ENCODE measurements at places on chromosomes 12 and 14. TPM values are rescaled to one million over a fixed set of nuclear protein-coding genes. Genes with fewer than 3 reads are reported as not detected.

DNA sequence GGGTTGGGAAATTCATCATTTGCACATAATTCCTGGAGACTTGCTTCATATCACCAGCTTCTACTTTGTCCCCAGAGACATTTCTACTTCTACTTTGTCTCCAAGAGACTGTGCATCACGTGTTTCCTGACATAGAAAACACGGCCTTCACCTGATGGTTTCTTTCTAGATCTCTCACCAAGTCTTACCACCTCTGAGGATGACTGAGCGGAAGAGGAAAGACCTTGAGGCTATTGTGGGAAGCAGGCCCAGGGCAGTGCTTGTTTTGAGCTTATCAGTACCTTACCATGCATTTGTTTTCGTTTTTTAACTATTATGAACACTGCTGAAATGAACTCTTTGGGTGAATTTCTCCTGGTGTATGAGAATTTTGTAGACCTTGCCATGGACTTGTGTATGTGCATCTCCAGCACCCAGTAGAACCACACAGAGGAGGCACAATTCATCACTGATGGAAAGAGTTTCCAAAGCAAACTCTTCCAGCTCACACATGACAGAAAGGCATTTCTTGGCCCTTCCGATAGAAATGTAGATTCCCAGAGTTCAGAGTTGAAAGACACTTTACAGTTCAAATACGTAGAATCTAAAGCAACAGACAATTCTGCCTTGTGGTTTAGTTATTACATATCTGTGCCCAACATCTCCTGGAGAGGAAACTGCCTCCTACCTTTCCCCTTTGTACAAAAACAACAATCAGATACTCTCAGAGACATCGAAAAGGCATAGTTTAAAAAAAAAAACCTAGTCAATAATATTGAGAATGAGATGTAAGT lies 434.7 kb downstream of the FUT8 start:
- no peak for DNase-seq

DNA sequence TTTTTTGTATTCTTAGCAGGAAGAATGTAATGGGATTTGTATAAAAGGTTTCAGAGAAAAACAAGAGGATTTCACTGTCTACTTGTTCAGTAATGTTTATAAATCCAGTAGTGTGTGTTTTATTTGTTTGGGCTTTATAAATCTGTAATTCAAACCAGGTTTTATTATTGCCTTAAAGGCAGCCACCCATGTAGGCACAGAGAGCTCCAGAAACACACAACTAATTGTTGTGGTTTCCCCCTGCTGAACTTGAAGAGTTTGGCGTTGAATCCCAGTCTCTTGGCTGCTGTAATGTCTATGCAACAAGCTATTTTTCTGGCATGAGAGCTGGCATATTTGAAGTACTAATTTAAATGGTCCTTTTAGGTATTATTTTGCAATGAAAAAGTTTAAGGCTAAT lies 63.4 kb upstream of the SLCO1C1 start:
- peak; percentile 44 for DNase-seq

DNA sequence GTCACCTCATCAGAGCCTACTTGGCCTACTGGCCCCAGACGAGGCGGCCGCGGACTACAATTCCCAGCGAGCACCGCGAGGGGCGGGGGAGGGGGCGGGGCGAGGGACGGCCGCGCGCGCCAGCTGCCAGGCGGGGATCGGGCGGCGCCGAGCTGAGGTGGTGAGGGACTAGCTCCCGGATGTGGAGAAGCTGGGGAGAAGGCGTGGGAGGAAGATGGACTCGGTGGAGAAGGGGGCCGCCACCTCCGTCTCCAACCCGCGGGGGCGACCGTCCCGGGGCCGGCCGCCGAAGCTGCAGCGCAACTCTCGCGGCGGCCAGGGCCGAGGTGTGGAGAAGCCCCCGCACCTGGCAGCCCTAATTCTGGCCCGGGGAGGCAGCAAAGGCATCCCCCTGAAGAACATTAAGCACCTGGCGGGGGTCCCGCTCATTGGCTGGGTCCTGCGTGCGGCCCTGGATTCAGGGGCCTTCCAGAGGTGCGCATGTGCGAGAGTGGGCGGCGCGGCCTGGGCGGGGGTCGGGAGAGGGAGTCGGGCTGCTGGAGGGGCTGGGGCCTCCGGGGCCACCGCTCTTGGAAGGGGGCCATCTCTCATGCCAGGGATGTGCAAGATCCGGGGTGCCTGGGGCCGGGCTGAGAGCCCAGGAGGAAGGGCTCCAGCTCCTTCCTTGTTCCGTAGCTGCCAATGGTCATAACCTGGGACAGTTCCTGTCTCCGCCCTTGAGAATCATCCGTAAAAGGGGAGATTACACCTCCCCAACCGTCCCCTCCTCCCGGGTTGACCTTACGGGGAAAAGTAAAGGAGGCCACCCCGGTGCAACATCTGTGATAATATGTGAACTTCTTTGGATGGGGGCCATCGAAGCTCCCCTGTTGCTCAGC lies at the start of gene CMAS:
Gene CMAS (plus strand): TSS at position 129 of the 878 bp plus-strand sequence. CDS start 86 bp downstream, at position 215.
- DNase-seq, result peak; percentile 88

- no peak for DNase-seq
These were observed 14.3 kb downstream of the SERPINA1 start for GRCh38 chr14:94374116-94374515.

- DNase-seq, result no peak
These were observed 200.3 kb downstream of the GPHN start for GRCh38 chr14:66708267-66708666.

GRCh38 chr12:39605996-39606395 lies 13.6 kb downstream of the ABCD2 start:
- DNase-seq, result no peak

GRCh38 chr12:133233006-133233405 lies 2.7 kb downstream of the ANHX start:
- DNase-seq, result no peak

DNA sequence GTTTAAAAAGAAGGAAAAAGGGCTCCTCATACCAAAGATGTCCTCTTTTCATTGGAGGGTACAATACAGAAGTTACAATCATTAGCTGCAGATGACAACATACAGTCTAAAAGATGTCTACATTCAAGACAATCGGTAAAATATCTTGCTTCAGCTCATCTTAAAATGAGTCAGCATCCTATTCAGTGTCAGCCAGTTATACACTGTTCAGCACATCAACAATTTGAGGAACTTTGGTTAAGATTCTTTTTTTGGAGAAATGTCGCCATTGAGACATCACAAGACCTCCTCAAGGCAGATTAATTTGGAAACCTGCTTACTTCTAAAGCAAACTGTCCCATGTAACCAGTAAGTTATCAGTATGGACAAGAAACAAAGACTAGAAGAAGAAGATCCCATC lies 100.7 kb upstream of the SLC38A4 start:
- no peak for DNase-seq

- no peak for DNase-seq
These were observed 929 bp upstream of the UBE2N start for GRCh38 chr12:93442411-93443340.

DNA sequence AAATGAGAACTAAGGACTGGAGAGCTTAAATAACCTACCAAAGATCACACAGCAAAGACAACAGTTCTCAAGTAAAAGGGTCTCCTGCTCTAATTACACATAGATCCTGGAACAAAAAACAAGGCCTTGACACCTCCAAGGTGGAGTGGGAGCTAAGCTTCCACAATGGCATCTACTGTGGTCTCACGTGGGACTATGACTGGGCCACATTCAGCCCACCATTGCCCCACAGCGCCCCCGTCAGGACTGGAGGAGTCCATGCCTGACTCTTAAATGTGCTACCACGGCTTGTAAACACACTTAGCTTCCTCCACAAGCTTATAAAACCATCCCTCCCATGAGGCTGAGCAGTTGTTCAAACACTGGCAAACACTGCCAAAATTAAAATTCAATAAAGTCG lies 88.5 kb downstream of the GCH1 start:
- peak; percentile 34 for DNase-seq

DNA sequence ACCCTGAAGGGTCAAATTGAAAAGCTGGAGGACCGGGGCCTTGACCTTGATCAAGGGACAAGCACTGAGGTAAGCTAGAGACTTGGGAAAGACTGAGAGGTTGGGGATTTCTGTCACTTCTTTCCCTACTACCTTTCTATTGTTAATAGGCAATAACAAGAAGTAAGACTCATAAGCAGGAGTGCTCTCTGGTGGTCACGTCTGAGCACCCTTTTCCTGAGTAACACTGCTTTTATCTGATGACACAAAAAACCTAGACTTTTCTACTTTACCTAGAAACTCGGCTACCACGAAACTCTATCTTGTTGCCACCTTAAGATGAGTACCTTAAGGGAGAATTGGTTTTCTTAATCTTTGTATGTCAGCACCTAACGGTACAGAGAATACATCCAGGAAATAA lies 35.5 kb upstream of the PPFIBP1 start:
- DNase-seq, result no peak

GRCh38 chr12:26246483-26247164 lies 51.3 kb downstream of the SSPN start:
- no peak for DNase-seq

- no peak for DNase-seq
These were observed 376 bp downstream of the INSM2 start for GRCh38 chr14:35534208-35534872.

DNA sequence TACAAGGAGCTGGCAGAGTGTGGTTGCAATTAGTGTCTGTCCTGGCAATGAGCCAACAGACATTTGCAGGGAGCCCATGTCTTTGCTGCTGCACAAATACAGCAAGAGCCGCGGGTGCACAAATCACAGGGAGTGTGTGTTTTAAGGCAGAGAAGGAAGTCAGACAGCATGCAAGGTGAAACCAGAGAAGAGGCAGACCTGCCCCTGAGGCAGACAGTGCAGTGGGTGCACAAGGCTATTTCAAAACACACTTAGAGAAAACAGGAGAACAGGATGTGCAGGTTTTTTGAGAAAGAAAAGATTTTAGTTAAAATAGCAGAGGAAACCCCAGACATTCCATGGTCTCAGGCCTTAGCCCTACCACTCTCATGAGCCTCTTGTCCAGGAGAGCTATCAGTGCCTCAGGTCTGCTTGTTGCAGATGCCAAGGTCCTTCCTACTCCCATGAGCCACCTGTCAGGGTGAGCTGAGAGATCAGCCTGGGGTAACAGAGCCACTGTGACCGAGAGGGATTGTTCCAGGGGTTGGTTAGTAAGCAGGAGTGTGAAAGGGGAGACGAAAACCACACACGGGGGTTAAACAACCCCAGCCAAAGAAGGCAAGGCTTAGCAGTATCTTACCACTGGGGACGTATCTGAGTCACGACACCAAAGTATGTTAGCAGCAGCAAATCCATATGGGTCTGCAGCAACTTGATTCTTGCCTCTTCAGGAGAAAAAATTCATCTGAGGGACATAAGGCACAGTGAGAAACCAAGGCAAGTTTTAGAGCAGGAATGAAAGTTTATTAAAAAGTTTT lies 78.1 kb downstream of the C14orf132 start:
- no peak for DNase-seq

DNA sequence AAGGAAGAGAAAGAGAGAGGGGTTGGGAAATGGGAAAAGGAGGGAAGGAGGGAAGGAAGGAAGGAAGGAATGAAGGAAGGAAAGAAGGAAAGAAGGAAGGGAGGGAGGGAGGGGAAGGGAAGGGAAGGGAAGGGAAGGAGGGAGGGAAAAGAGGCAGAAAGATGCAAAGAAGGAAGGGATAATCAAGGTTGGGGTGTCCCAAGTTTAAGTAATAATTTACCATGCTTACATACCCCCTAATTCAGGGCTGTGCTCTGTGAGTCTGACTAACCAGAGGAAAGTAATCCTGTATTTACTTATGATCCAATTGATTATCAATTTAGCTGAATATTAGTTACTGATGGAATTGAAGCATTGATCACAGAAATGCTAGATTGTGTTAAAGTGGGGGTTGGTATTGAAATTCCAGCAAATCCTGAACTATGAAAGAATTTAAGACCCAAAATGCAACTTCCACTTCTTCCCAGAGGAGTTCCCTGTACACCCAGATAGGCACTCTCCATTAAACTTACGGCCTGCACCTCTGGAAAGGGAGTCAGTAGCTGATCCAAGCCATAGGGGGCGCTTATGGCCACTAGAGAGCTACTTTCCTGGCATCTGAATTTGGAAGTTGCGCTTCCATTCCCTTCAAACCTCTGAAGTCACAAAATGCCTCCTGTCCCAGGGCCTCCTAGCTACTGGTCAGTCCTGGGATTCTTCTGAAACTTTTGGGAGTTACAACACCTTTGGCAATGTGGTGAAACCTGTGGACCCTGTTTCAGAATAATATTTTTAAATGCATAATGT lies 162.7 kb upstream of the PWP1 start:
- no peak for DNase-seq

GRCh38 chr12:89040146-89040964 lies 311.9 kb downstream of the DUSP6 start:
- no peak for DNase-seq

DNA sequence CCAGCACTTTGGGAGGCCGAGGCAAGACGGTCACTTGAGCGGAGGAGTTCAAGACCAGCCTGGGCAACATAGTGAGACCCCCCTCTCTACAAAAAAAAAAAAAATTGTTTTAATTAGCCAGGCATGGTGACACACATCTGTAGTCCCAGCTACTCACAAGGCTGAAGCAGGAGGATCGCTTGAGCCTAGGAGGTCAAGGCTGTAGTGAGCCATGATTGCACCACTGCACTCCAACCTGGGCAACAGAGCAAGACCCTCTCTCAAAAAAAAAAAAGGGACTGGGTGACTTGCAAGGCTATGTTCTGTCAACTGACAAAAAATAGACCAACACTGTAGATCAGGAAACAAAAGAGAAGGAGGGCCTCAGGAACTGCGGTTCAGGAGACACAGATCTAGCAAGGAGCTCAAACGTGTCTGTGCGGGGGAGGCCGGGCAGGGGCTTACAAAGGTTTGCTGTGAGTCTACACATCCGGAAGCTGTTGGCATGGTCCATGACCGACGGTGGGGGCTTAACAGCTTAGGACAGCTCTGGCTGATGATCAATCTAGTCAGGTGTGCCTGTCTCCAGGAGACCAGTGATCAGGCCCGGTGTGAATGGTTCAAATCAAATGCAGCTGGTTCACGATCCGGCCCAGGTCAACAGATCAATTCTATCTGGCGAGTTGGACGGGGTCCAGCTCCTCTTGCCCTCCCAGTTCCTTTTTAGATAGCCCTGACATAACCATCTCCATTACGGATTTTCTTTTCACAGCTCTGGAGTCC lies 31.7 kb upstream of the INF2 start:
- DNase-seq, result no peak

DNA sequence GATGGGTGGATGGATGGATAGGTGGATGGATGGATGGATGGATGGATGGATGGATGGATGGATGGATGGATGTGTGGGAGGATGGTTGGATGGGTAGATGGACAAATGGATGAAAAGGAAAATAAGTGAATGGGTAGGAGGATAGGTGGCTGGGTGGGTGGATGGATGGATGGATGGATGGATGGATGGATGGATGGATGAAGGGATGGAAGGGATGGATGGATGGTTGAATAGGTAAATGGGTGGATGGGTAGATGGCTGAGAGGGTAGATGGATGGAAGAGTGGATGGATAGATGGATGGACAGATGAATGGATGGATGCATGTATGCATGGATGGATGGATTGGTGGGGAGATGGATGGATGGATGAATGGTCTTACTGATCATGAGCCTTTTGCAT lies 36.5 kb downstream of the MAP1LC3B2 start:
- DNase-seq, result no peak

- DNase-seq, result peak; percentile 60
These were observed 87.7 kb upstream of the FOXN3 start for GRCh38 chr14:89504602-89505313.

- DNase-seq, result no peak
These were observed 44.5 kb upstream of the AMN1 start for GRCh38 chr12:31773223-31773750.

GRCh38 chr14:102316338-102316742 lies 3.2 kb upstream of the ZNF839 start:
- DNase-seq, result peak; percentile 48

Gene IFI27L1
- total RNA-seq, result 1.5 TPM

Gene CMKLR1
- total RNA-seq, result 1.5 TPM

Gene LRP10
- 6.4 TPM for total RNA-seq

Gene LRP1-AS
- not detected for total RNA-seq

Gene HOXC13
- 1.7 TPM for total RNA-seq

Gene RFLNA
- 7.7 TPM for total RNA-seq

Gene MORN3
- not detected for total RNA-seq

Gene KCNC2
- total RNA-seq, result not detected

Data from MG63 (cell line).